ENCODE measurements at places on chromosomes 2 and 18.

- no peak for DNase-seq
Observed at GRCh38 chr2:218400930-218401881, 1.5 kb downstream of the CTDSP1 start.

DNA sequence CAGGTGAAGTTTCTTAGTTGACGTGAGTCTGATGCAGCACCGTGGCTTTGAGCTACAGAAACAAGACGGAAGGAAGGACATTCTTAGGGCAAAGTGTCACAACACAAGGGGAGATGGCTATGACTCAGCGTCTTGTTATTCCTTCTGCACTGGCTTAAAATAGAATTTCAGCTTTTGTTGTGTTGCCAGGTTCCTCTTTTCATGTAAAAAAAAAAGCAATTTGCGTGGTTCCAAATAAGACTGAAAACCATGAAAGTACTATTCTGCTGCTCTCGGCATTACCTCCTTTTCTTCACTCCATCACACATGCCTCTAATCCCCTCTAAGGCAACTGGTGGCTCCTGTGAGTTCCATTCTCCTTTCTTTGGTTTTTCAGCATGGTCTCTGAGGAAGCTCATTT lies 150.1 kb downstream of the ANTXR1 start:
- peak; percentile 83 for DNase-seq

GRCh38 chr2:191488135-191488534 lies 189.8 kb upstream of the NABP1 start:
- no peak for DNase-seq

DNA sequence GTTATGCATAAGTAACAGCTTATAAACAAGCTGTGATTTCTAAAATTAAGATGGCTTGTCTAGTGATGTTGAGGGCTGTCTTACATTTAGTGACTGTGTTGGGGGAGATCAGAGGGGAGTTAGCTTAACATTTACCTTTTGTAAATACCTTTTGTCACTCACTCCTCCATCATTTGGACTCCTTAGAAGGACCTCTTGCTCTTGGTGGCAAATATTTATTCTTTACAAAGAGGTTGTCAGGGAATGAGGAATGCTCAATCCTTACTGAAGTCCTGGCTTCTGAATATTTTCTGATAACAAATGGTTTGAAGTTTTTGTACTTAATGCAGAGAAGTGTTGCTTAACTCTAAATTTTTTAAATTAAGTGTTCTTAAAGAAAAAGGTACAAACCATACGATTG lies 438.8 kb upstream of the FAM98A start:
- DNase-seq = no peak

DNA sequence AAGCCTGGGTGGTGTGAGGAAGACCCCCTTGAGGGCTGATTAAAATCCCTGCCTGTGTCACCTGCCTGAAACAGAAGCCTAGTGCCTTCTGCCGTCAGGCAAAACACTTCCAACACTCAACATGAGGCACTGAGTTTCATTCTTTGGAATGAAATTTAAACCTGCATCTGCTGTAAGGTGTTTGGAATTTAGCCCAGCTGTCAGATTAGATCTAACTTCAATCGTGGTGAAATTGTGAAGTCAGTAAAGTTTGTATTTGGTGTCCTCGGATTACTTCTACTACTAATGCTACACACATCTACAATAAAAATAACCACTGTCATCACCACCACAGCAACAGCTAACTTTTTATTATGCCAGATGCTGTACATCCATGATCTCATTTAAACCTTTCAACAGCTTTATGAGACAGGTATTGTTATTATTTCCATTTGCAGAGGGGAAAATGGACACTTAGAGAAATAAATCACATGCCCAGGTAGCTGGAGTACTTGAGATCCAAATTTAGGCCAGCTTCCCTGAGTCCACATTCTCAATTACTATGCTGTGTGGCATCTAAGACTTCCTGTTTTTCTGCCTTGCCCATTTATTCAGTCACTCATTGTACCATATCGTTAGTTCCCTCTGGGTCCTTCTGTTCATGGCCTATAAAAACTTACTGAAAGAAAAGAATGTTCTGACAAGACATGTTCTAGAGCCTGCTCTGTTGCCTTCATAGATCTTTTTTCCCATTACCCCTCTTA lies 98.2 kb upstream of the GCFC2 start:
- DNase-seq = no peak

Data from AG09309 (cell line).